ENCODE measurements at places on chromosomes 3 and 15. TPM values are rescaled to one million over a fixed set of nuclear protein-coding genes. Genes with fewer than 3 reads are reported as not detected.
A peak's percentile ranks its signal among the peaks of the same experiment; 100 is the strongest.

SHC4 gene
- 2.7 TPM for total RNA-seq

TLR9 gene
- total RNA-seq: 0.25 TPM

LRTM1 gene
- total RNA-seq: not detected

GADL1 gene
- total RNA-seq: 0.09 TPM

SOX14 gene
- not detected for total RNA-seq

FAM107A gene
- not detected for total RNA-seq

PGBD4 gene
- total RNA-seq: 1.4 TPM

DNA sequence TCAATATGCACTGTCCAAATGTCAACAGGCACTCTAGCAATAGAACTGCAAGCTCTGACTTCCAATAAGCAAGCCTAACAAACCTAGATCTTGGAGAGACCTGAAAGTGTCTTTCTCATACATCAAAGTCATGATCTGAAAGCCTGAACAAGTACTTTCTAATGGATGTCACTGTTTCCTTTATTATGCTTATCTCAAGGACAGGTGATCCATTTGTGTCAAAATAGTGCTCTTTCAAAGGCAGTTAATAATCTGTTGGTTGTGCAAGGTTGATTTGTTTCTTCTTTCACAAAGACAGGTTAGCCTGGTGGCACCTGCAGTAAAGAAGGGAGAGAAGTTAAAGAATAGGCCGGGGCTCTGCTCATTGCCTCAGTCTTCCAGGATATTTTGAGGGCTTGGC, 146.8 kb downstream of the EPHB1 start:
- no peak for DNase-seq

DNA sequence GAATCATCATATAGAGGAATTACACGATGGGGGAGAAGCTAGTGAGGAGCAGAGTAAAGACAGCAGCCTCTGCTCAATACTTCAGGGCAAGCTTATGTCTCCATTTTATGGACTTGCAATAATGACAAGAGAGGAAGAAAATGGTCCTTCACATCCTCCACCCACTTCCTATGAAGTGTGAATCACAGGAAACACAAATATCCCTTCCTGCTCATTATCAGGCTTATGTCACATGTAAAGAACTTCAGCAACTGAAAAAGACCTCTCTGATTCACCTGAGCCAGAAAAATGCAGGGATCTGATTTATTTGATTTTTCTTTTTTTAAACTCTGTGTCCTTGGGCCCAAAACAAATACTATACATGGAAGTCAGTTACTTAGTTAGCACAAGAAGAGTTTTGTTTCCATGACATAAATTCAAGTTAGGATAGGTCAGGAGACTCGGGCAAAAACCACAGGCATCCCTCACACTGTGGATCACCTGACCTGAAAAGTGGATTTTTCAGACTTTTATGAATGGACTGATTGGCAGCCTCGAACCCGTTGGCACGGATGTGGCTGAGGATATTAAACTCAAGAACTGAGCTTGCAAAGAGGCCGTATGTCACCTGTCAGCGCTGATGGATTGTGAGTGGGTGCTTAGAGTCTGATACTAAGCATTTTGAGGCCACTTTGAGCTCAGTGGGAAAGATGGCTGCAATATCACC, 620.8 kb upstream of the MDFIC2 start:
- peak; percentile 22 for DNase-seq

DNA sequence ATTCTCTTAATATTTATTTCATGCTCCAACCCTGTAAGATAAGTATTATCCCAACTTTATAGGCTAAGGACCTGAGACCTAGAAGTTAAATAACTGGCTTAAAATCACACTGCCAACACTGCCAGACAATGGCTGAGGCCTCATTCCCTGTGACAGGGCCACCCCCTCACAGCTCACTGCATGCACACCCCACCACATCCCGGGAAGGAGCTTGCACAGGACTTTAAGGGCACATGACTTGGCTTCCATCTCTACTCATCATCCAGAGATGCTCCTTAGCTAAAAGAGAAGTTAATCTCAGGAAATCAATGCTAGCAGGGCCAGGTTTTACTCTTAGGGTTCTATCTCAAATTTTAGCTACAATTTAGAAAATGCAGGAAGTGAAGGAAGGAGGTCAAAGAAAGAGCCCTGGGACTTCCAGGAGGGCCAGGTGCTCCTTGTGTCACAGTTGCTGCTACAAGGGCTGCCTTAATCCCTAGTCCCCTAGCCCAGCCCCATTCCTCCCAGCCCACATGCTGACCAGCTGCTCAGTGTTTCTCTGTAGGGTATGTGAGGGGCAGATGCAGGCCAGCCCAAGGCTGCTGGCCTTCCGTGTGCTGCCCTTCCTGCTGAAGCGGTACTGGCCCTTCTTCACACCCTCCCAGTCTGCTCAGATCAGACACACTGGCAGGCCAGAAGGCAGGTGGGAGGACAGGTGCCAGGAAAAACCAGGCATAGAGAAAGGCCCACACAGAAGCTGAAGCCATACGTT, 53.5 kb downstream of the WWTR1 start:
- DNase-seq: no peak

GRCh38 chr3:70861234-70861633, 548.8 kb upstream of the MDFIC2 start:
- peak; percentile 98 for DNase-seq

DNA sequence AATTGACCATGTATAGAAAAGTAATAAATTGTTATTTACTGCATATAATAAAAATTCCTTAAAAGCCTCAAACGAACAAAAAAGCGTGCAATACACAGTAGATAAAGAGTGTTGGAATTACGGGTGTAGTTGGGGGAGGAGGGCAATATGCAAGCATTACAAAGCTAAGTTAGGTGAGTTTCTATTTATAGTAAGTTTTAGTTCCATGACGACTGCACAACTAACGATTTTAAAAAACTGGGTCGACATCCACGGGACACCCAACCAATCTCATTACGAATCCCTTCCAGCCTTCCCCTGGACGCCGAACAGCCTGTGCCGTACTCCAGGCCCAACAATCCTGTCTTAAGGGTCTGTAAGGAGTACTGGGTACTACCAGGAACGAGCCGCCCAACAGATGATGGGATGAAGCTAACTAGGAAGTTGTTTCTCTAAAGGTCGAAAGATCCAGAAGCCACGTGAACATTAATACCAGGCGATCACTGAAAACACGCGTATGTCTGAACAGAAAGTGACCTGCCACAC, 677 bp downstream of the POLQ start:
- DNase-seq: no peak

- no peak for DNase-seq
Measured at GRCh38 chr3:152196782-152197181, 71.9 kb upstream of the MBNL1 start.

DNA sequence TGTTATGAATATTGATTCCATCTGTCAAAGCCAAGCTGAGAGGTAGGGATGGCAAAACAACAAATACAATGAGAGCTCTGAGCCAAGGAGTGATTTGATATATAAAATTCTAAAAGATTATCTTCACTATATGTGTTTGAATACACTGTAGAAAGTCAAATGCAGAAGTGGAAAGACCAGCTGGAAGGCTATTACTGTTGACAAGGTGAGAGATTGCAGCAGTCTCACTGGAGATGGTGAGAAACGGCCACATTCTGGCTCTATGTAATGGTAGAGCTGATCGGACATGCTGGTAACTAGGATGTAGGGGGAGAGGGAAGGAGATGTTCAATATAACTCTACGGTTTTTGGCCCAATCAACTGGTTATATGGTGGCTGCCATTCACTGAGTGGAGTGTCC, 434.2 kb upstream of the SUCLG2 start:
- no peak for DNase-seq

DNA sequence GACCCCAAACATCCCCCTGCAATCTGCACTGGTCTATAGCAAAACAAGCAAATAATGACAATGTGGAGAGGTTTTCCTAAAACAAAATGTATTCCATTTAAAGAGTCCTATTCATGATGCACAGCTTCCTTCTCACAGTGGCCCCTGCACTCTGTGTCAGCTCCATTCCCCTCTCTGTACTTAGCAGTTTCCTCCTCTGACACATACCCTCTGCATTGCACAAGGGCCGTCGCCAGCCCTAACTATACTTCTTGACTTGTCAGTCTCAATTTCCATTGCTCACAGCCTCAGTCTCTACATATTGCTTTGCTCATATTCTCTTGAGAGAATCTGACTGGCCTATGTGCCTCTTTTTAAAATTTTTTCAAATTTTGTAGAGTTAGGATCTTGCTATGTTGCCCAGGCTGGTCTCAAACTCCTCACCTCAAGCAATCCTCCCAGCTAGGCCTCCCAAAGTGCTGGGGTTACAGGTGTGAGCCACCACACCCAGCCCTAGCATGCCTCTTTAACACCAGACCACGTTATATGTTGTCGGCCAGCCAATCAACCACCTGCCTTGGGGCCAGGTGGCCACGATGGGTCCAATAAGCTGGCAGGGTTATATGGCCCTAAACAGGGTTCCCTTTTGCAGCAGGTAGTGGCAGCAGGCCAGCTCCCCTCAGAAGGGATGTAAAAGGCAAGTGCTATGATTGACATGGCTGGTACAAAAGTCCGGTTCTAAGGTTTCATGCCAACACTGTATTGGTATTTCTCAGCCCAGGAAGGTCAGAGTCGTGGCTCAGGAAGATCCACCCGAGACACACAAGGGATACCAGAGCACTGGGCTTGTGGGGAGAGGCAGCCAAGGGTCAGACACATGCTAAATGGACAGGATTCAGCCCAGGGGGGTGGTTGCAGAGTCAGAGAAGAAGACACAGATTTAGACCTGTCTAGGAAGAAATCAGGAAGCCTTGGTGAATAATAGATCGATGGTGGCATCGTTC, 59.0 kb upstream of the SMAD3 start:
- DNase-seq: no peak

- no peak for DNase-seq
Measured at GRCh38 chr3:65914032-65914739, 124.5 kb downstream of the MAGI1 start.

DNA sequence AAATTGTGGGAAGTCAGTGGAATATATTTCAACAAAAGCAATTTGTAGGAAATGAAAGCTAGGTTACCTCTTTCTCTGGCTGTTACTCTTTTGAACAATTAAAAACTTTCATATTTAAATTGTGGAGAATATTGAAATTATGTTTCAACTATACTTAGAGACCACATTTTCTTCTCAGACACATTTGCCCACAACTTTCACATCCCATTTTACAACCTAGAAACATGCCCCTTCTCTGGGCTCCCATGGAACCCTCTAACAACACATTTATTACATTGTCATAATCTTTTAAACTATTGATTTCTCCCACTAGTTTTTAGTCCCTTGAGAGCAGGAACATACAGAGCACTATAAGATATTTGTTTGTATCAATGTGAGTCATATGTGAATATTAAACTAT, 211.7 kb upstream of the TTC14 start:
- DNase-seq: no peak

GRCh38 chr15:64837502-64837901, 4.2 kb upstream of the PLEKHO2 start:
- no peak for DNase-seq

- DNase-seq: no peak
Measured at GRCh38 chr3:127171721-127172120, 21.2 kb upstream of the PRR23E start.

DNA sequence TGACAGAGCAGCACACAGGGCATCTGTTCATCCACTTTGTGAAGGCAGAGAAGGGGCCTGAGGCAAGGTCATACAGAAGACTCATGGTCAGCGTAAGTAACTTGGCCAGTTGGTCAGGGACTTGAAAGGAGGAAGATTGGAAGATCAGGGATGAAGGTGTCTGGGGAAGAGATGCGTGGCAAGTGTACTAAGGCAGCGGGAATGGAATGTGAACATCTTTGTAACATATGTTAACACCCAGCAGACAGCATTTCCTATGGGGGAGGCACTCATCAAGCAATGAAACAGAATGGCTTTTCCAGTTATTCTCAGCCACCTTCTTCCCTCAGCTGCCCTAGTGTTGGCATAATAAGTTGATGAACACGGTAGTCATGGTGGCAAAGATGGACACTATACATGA, 7.8 kb upstream of the RFC4 start:
- no peak for DNase-seq

GRCh38 chr3:192830291-192831110, 87.2 kb downstream of the MB21D2 start:
- DNase-seq: peak; percentile 49

DNA sequence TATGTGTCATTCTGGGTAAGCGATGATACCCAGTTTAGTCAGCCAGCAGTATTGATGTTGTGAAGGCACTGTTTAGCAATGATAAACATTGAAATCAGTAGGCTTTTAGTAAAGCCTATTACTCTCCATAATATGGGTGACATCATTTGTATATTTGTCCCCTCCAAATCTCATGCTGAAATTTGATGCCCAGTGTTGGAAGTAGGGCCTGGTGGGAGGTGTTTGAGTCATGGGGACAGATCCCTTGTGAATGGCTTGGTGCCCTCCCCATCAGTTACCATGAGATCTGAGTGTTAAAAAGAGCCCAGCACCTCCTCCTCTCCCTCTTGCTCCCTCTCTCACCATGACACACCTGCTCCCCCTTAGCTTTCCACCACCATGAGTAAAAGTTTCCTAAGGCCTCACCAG, 31.4 kb upstream of the FAN1 start:
- DNase-seq: no peak

- DNase-seq: no peak
Measured at GRCh38 chr3:186544281-186544680, at the start of gene CRYGS. TSS of gene CRYGS (minus strand) at chr3:186544380. CDS start at chr3:186544326, 54 bp downstream.

GRCh38 chr3:188137051-188137450, 16.9 kb upstream of the LPP start:
- DNase-seq: no peak
